ENCODE measurements at places on chromosomes 7 and 10. TPM values are rescaled to one million over a fixed set of nuclear protein-coding genes. Genes with fewer than 3 reads are reported as not detected.

The TRIL gene
- 5.3 TPM for total RNA-seq

The C10orf143 gene
- 5.5 TPM for total RNA-seq

The SEMA3D gene
- 6.9 TPM for total RNA-seq

The UPK3B gene
- total RNA-seq: 1.8 TPM

The ELMO1 gene
- 46.8 TPM for total RNA-seq

The CHRM2 gene
- not detected for total RNA-seq

The DNAJC12 gene
- total RNA-seq: 50.7 TPM

The C7orf33 gene
- total RNA-seq: not detected

The COX19 gene
- 14.9 TPM for total RNA-seq

The CYP2W1 gene
- total RNA-seq: 42.2 TPM

The TSPAN12 gene
- 75.7 TPM for total RNA-seq

The GFRA1 gene
- total RNA-seq: 6.7 TPM

The AKR1C2 gene
- total RNA-seq: 6.4 TPM

The BTBD16 gene
- 0.24 TPM for total RNA-seq

The TRPV5 gene
- not detected for total RNA-seq

The SPDYE2 gene
- 0.15 TPM for total RNA-seq

The OR2A5 gene
- total RNA-seq: not detected

The CLDN12 gene
- 150 TPM for total RNA-seq

The CRCP gene
- total RNA-seq: 44.9 TPM

GRCh38 chr10:34161777-34162370 is 653.2 kb downstream of the PARD3 start:
- no peak for DNase-seq

GRCh38 chr10:80498833-80499741 is 38.6 kb upstream of the SH2D4B start:
- DNase-seq: peak; percentile 99

DNA sequence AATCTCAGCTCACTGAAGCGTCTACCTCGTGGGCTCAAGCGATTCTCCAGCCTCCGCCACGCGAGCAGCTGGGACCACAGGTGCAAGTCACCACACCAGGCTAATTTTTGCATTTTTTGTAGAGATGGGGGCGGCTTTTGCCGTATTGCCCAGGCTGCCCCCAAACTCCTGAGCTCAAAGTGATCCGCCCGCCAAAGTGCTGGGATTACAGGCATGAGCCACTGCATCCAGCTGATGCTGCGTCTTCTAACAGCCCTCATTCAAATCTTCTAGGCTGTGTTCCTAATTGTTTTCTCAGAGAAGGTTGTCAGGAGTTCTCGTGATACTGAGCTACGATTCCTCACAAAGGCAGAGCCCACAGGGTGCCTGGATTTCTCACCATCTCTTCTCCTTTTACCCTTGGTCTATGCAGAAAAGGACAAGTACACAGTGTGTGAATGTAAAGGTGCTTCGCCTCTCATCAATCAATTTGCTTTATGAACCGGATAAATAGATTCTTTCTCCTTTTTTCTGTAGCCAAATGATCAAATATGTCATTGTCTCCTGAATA is 247.3 kb upstream of the PTN start:
- no peak for DNase-seq

- DNase-seq: no peak
Observed at GRCh38 chr7:50341724-50342123, 37.2 kb downstream of the IKZF1 start.

GRCh38 chr7:156754201-156754600 is 113.6 kb downstream of the RNF32 start:
- no peak for DNase-seq

- DNase-seq: no peak
Observed at GRCh38 chr10:82331716-82332115, 456.7 kb downstream of the NRG3 start.

GRCh38 chr10:97548828-97549455 is 23.6 kb upstream of the ANKRD2 start:
- DNase-seq: no peak

GRCh38 chr7:118183428-118183785 is 557 bp upstream of the LSM8 start:
- no peak for DNase-seq

- DNase-seq: no peak
Observed at GRCh38 chr7:90836937-90837336, 240.8 kb downstream of the CDK14 start.

- DNase-seq: no peak
Observed at GRCh38 chr7:95251966-95252365, 72.4 kb downstream of the PON1 start.

GRCh38 chr7:55109404-55110167 is 90.8 kb downstream of the EGFR start:
- DNase-seq: no peak

DNA sequence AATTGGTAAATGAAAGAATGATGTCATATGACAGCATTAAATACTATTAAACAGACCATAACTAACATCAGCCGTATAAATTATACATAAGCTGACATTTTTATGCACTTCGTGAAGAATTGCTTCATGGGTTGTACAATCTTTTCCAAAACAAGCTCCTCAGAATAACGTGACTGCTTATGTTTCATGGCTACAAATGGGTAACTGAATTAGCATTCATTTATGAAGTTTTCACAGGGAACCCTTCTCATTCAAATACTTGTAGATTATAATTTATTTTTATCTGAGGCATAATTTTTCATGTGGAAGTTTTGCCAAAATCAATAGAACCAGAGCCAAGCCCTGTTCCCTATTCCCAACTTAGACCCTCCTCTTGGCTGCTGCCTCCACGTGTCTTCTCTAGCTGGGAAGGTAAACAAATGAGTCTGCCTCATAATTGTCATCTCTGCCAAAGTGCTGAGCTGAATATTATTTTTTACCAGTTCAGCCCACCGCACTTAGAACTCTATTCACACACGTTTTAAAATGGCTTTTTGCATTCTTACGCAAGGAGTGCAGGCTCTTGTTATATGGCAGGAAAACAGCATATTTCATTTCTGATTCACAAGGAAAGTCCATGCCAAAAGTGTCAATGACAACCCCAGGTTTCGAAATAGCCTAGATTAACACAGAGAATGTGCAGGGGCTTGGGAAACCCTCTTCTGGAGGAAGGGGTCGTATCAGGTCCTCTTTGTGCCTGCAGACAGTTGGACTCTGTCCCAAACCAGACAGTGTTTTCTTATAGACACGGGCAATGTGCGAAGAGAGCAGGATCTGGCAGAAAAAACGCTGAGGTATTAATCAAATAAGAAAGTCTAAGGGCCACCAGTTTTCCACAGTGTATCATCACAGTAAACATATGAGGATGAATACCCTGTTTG is 370.7 kb upstream of the MGMT start:
- DNase-seq: peak; percentile 66

- peak; percentile 33 for DNase-seq
Observed at GRCh38 chr7:132035517-132036362, 479.3 kb upstream of the PODXL start.

DNA sequence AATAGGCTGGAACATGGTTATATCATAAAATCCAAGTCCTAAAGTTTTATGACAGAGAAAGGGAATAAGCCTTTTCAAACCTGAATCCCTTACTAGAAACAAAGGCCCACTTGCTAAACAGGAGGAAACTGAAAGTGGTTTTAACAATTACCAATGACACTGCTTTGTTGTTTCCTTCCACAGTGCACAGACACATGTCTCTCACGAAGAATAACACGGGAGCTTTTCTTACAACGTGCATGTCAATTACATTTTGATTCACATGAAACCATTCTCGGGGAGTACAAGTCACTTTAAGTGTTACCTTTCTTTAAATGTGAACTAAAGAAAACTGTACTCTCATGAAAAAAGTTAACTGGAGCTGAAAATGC is 1.4 kb downstream of the MRPS33 start:
- no peak for DNase-seq

DNA sequence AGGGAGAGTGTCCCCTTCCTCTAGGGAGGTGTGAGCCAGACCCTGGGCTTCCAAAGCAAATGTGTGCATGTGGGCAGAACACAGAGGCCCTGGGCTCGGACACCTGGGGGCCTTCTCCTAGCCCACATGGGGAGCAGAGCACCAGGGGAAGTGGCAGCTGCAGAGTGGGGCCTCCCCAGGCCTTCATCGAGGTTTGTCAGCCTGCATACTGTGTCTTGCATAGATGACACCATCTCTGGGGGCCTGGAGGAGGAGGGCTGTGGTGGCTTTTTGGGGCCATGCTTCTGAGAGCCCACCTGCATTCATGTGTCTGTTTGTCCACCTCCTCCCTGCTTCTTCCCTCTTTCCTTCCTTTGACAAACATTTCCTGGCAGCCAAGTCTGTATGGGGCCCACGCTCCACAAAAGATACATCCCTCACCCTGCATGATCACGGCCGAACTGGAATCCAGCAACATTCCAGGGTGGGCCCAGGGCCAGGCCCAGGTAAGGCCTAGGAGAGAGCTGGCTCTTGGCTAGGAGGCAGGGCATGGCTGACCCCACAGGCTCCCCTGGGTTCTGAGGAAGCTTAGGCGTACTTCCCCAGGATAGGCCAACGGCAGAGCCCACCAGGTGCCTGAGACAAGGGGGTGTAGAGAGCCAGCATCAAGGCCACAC is 79.2 kb downstream of the ZMIZ1 start:
- no peak for DNase-seq

- DNase-seq: no peak
Observed at GRCh38 chr10:103745341-103746247, 109.8 kb downstream of the SH3PXD2A start.

DNA sequence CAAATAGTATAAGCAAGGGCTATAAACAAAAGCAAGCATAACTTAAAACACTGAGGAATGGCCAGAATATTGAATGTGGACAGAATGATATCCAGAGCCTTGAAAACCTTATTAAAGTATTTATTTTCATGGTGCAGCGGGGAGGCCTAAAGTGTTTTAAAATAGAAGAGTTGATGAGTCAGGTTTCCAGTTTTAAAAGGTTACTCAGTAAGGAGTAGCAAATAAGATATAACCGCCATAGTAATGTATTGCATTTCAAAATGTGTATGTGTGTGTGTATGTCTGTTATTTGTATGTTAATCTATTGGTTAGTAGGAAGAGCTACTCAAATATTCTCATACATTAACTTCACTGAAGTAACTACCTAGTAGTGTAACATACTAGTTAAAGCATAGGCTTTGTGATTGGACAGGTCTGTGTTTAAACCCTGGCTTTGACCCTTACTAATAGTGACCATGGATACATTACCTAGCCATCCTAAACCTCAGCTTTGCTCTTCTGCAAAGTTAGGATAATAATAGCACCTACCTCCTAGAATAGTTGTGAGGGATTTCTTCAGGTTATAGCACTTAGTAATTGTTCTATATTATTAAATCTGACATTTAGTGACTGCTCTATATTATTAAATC is 16.9 kb downstream of the CUTC start:
- DNase-seq: no peak

- no peak for DNase-seq
Observed at GRCh38 chr7:96205665-96206064, 116.2 kb downstream of the SLC25A13 start.

- DNase-seq: no peak
Observed at GRCh38 chr10:24480447-24480846, 243.2 kb downstream of the ARHGAP21 start.

All from adrenal gland (tissue), 19 donors.